ENCODE measurements at places on chromosomes 12 and 14.

DNA sequence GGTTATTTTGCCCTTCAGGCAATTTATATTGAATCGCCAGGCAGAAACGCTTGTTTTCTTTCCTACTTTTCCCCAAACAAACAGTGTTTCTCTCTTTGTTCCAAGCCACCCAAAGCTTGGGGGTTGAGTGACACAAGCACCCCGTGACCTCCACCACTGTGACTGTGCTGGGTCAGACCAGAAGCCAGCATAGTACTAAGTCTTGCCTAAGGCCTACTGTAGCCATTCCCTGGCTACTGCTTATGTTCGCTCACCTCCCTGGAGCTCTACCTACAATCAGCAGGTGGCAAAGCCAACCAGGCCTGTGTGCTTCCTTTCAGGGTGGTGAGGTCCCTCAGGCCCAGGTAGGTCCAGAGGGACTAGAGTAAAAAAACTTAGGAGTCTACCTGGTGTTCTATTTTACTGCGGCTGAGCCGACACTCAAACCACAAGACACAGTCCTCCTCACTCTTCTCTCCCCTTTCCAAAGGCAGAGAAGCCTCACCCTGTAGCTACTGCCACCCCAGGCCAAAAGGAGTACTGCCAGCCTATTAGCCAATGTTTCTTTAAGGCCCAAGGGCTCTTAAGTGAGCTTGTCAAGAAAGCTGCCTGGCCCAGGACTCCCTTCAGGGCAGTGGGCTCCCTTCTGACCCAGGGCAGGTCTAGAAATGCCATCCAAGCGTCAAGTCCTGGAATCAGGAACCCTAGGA lies 411.8 kb upstream of the MIS18BP1 start:
- DNase-seq = no peak

DNA sequence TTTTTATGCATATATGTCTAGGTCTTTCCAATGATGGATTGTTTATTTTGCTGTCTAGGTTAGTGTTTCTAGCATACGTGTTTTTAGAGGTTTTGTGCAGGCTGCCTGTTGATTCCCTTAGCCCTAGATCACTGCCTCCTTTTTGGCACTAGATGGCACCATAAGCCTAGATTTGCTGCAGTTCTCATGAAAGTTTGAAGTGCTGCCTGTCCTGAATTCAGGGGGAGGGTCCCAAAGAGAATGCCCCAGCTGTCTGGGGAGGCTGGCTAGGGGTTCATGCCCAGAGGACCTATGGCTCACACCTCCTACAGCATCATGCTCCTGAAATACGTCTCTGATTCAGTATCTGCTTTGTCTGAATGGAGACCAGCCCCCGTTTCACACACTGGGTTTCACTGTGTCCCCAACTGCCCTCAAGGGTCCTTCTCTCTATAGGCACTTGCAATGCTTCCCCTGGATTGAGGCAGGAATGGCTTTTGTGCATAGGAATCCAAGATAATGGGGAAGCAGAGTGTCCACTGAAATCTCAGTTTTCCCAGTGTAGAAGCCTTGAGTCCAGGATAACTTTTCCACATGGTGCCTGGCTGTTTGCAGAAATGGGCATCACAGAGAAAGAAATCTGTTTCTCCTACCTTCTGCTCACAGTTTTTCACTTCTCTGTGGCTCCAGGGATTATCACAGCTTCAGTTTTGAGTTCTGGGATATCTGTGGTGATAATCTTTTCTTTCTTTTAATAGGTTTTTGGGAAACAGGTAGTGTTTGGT lies 14.2 kb upstream of the TXNRD1 start:
- peak; percentile 24 for DNase-seq

GRCh38 chr12:541676-542324 lies 82.1 kb downstream of the B4GALNT3 start:
- DNase-seq = no peak

DNA sequence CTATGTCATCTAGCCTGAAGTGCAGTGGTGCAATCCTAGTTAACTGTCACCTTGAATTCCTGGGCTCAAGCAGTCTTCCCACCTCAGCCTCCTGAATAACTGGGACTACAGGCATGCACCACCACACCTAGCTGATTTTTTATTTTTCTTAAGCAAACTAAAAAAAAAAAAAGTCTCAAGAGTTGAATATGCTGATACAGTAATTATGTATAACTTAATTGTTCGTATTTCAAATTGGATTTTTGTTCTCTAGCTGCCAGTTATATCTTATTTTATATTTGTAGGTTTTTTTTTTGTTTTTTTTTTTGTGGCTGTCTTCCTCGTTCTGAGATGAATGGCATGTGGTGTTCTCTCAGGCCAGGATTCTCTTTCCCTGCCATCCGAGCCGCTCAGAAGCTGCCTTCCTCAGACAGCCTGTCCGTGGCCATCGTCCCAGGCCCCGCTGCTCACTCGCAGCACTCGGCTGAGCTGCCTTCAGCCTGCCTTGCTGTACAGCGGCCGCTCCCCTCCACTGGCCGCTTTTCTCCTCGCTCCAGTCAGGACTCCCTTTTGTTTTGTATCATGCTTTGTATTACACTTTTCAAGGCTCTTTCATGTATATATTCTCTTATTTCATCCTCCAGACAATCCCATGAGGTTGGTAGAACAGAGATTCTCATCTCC lies 53.3 kb downstream of the WDR20 start:
- DNase-seq = no peak

- no peak for DNase-seq
Observed at GRCh38 chr12:16788506-16789203, 182.7 kb upstream of the LMO3 start.

DNA sequence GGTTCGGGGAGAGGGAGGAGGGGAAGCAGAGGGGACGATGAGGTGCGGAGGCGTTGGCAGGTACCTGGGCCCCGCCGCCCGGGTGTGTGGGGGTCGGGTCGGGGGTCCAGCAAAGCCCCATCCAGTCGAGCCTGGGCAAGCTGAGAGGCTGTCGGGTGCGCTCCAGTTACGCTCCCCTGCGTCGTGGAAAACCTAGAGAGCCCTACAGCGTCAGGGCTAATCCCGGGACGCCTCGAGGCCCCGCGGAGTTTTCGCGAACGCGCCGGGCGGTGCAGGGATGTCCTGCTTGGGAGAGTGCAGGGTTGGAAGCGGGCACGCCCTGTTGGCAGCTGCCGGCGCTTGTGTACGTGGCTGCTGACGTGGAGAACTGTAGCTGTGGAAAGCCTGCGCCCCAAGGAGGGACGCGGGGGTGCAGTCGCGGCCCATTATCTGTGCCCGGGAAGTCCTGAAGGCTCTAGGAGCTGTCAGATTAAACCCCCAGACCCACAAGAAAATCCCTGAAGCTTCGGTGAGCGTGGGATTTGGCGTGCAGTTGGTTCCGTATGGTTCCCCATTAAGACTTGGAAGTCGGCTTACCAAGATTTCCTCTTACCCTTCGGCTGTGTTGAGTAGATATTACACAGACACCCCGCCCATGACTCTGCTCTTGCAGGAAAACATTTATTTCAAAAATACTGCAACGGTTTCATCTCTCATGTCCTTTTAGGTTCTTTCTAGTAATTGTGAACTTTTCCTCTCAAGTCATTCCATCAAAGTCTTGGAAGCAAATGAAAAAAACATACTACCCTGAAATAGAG lies 11.3 kb upstream of the SLC38A2 start:
- DNase-seq = peak; percentile 73

- DNase-seq = no peak
Observed at GRCh38 chr12:66092559-66093269, 37.8 kb downstream of the LLPH start.

DNA sequence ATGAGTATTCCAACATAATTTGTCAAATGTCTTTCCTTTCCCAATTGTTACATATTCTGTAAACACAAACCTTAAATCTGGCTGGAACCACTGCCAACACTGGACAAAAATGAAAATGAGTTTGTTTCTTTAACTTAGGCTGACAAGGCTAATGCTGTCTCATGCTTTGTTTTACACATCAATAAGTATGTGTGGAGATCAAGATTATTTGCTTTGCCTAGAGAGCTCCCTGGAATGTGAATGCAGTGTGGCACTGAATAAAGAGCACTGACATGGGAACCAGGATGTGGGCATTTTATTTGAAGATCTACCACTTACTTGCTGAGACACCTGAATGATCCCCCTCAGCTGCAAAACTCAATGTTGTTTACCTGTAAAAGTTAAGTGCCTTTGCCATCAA lies 61.7 kb downstream of the RALGAPA1 start:
- no peak for DNase-seq

- DNase-seq = no peak
Observed at GRCh38 chr12:124687917-124688316, 120.5 kb upstream of the NCOR2 start.

GRCh38 chr14:68047906-68048305 lies 228.3 kb downstream of the RAD51B start:
- DNase-seq = no peak

DNA sequence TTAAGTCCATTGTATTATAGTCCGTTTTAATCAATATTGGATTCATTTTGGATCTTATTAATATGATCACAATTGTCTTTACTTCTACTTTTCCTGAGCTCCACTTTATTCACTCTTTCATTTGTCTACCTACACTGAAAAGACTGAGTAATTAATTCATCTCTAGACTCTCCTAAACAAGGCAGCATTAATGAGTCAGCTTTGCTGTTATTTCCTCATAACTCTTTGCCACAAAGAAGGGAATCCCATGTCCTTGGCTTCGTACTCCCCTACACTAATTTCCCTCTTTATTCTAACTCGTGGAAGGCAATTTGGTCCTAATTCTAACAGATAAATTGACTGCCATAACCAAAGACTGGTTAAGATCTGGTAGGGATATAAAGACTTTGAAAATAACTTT lies 91.9 kb downstream of the ARMH4 start:
- DNase-seq = no peak

- no peak for DNase-seq
Observed at GRCh38 chr14:59274991-59275391, 86.5 kb downstream of the DAAM1 start.

- no peak for DNase-seq
Observed at GRCh38 chr14:101654051-101654450, 92.8 kb downstream of the DIO3 start.

GRCh38 chr12:39354955-39355354 lies 88.0 kb downstream of the KIF21A start:
- DNase-seq = no peak

GRCh38 chr14:65002586-65003210 lies 16.0 kb downstream of the FNTB start:
- no peak for DNase-seq

- no peak for DNase-seq
Observed at GRCh38 chr14:102822311-102822863, 45.1 kb downstream of the TRAF3 start.

DNA sequence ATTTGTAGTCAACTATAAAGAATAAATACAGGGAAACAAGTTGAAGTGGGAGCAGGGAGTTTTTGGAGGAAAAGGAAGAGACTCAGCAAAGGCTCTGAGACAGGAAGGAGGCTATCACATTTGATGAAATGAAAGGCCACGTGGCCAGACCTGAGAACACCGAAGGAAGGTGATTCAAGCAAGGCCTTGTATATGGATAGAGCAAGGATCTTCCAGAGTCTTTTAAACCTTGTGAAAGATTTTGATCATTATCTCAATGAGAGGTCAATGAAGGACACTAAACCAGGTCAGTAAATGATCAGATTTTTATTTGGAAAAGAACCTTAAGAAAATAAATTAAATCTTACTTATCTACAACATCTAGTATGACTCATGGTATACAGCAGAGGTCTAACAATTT lies 523.5 kb downstream of the SLC16A7 start:
- DNase-seq = no peak

GRCh38 chr12:29552324-29552927 lies 54.9 kb upstream of the OVCH1 start:
- peak; percentile 41 for DNase-seq

GRCh38 chr12:28104903-28105864 lies 85.1 kb upstream of the CCDC91 start:
- no peak for DNase-seq

- no peak for DNase-seq
Observed at GRCh38 chr12:103667125-103667524, 80.1 kb downstream of the STAB2 start.

DNA sequence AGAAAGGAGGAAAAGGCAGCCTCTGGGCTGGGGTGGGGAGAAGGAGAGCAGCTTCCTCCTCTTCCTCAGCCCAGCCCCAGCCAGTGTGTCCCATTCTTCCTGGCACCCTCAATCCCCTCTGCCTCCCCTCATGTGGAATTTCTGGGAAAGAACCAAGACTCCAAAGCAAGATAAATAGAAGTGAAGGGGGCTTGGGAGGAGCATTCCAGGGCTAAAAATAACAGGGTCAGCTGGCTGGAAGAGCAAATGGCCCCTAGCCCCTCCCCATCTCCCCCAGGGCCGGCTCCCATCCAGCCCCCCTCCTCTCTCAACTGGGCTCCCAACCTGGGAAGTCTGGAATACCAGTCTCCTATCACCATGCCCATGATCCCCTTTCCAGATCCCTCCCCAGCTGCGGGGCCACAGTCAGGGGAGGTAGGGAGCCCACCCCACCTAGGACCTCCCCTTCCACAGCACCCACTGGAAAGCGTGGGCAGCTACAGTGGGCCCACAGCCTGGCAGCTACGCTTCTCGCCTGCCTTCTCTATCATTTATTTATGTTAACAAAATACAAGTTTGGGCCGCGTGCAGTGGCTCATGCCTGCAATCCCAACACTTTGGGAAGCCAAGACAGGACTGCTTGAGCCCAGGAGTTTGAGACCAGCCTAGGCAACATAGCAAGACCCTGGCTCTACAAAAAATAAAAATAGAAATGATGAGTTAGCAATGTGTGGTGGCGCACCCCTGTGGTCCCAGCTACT lies 88.3 kb downstream of the IRF2BPL start:
- DNase-seq = no peak

DNA sequence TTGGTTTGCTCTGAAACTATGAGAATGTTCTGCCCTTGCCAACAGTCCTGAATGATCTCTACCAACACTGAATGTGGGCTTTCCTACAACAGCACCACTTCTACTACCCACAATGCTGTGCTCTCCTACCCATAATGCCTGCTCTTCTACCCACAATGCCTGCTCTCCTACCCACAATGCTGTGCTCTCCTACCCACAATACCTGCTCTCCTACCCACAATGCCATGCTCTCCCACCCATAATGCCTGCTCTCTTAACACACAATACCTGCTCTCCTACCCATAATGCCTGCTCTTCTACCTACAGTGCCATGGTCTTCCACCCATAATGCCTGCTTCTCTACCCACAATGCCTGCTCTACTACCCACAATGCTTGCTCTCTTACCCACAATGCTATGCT lies 92.3 kb downstream of the KCNK13 start:
- DNase-seq = no peak

GRCh38 chr12:90335566-90335965 lies 619.4 kb downstream of the CCER1 start:
- DNase-seq = no peak

GRCh38 chr12:90287585-90287984 lies 578.9 kb upstream of the ATP2B1 start:
- DNase-seq = no peak

GRCh38 chr12:47586952-47587669 lies 118.7 kb downstream of the RPAP3 start:
- no peak for DNase-seq

- peak; percentile 31 for DNase-seq
Observed at GRCh38 chr12:54749191-54749818, 101.1 kb upstream of the DCD start.

Data from activated T-helper 1 cell treated with anti-CD3 and anti-CD28 coated beads, Interleukin-12 subunit alpha, Interleukin-12 subunit beta, Interleukin-2, Interleukin-4 antibody, amounts not matched to agents 30 ng/mL and 10 ng/mL and 1 ng/mL, durations not matched to agents 14 hours and 24 hours and 36 hours (primary cell).